ENCODE measurements at places on chromosomes 5 and 9.

DNA sequence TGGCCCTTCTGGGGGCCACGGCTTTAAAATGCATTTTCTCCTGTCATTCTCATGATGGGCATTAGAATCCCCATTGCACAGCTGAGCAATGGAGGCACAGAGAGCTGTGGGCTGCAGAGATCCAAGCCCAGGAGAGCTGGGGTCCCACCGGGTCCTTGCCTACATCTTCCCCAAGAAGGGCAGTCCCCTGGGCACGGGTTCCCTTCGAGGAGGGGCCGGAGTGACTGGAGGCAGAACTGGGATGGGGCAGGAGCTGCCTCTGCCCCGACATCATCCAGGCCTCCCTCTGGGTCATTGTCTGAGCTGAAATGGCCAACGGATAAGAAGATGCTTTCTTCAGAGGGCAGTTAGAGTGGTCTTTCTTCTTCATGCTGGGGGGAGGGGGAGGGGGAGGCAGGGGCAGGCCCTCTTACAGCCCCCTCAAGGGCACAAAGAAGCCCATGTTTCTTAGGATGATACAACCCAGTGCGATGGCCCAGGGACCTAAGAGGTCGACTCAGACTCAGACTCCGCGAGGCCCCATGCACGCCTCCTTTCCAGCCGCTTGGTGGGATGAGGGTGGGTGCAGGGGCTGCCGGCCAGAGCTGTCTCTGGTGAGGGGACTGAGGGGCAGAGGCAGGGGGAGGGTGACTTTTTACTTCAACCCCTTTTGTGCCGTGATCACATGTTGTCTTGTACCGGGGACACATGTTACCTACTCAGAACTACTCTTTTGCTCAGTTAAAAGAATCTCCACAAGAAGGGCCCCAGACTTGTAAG is 112.4 kb upstream of the IRX2 start:
- no peak for DNase-seq

DNA sequence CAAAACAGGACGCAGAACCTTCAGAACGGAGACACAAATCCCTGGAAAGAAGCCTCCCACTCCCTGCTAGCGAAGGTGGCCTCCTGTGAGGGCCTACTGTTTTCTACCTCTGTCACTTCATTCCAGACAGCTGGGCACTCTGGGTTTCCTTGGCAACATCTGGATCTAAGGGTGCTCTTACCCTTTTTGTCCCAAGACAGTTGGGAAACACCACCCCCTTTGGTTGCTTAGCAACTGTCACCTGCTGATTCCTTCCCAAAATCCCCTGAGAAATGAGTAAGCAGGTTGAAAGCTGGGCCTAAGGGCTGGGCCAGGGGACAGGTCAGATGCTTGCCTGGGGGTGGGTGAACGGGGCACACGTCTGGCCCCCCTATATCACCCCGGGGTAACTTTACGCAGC is 29.4 kb downstream of the NANS start:
- peak; percentile 67 for DNase-seq

DNA sequence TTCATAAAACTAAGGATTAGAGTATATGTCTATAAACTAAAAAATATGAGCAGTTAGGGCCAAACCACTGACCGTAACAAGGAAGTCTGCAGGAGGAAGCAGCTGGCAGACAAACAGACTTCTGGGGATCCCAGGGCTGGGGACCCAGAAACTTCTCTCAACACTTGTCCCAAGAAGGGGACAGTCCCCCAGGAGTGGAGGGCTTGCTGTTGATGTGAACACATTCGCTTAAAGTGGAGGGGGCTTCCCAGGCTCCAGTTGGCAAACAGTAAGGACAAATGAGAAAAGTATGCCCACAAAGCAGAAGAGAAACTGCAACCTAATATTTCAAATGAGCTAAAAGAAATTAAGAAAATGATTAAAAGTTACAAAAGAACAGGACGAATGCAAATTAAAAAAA is 83.7 kb downstream of the PDE8B start:
- no peak for DNase-seq

- DNase-seq: no peak
Measured at GRCh38 chr9:4739587-4740387, 1.2 kb downstream of the AK3 start.

DNA sequence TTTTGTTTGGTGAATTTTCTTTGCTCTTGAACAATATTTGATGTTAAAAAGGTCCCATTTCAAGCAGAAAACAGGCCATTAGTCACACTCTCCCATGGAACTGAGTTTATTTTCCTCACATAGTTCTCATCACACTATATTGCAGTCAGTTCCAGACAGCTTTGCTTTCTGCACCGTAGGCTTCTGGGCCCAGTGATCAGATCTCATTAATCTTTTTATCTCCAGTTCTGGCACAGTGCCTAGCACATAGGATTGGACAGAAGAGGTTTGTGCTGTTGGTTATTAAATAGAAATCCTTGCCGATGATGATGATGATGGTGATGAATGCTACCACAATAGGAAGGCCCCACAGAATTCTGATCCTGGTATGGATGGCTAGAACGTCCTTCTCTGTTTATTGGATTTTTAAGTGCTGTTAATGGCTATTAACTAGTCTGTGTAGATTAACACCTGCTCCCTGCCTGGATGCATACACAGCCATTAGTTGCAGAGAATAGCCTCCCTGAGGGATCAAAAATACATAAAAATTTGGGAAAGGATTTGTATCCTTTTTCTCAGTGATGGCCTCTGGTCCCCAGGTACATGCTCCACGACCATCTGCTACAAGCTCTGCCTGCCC is 52.0 kb upstream of the NTRK2 start:
- peak; percentile 85 for DNase-seq

- no peak for DNase-seq
Measured at GRCh38 chr9:37507566-37508134, 21.9 kb downstream of the POLR1E start.

DNA sequence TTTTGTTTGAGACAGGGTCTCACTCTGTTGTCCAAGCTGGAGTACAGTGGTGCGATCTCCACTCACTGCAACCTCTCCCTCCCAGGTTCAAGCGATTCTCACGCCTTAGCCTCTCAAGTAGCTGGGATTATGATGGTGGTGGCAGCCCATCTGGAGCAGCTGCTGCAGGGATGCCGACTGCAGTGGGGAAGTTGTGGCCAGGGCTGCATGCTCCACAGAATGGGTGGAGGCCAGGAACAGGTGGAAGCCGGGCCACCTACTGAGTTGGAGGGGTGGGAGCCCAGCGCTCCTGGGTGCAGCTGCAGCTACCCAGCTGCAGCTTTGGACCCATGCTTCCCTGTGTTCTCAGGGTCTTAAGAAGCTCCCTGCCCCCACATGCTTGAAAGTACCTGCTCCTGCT is 99.7 kb downstream of the SCAI start:
- DNase-seq: no peak

GRCh38 chr9:34644766-34645314 is 1.6 kb upstream of the GALT start:
- DNase-seq: no peak

DNA sequence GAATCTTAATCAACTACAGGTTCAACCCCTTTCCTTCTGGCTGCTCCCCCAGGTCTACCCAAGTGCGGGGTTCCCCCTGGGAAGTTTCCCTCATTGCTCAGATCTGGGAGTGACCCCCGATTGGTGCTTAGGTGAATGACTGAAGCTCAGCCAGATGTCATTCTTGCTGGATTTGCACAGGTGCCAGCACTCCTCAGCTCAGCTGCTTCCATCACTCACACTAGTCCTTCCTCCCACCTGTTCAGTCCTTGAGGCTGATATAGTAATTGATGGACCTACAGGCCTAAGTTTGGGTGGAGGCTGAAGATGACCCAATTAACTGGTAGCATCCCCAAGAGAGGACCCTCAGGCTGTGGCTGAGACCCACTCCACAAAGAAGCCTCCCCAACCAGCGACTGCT is 32.9 kb downstream of the PRLR start:
- DNase-seq: no peak

DNA sequence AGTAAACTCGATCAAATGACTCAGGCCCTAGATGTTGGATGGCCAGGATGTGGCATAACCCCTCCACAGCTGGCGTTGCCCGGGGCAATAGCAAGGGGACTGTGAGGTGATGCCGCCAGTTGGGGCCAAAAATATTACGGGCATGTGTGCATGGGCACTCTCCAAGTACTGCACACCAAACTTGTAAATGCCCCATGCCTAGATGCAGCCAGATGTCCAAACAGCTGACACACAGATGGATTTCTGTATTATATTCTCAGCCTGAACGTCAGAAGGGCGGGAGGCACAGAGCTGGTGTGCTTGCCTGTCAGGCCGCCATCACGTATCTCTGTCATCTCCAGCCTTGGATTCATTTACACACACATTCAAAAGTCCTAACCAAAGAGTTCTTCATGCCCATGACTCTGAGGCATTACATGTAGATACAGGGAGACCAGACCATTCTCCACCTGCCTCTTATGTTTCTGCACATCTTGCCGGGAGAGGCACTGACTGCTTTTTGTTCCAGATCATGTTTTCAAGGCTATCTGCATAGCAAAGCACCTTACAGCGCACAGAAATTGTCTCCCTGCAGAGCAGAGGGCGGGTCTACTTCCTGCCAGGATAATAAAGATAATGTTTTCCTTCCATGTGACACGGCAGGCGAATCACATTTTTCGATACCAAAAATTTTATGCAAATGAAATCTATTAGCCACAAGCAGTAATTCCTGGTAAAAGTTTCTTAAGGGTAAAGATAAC is 200.9 kb upstream of the ADAMTS16 start:
- DNase-seq: no peak

DNA sequence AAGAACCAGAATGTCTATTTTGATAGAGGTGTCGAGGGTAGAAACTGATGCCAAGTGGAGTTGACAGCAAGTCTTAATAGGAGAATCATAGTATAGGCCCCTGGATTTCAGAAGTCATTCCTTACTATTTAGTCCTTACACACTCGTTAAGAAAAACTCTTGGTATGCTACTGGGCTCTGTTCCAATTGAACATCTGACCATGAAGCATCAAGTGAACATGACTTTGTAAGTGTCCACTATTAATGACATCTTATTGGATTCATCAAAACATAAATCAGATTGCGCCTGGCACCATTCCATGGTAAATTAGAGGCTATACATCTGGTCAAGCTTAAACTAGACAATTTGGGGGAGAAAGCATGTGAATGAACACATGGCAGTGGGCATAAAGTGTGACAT is 1056.5 kb upstream of the EDIL3 start:
- no peak for DNase-seq

- DNase-seq: no peak
Measured at GRCh38 chr5:57736716-57737115, 254.1 kb upstream of the ACTBL2 start.

DNA sequence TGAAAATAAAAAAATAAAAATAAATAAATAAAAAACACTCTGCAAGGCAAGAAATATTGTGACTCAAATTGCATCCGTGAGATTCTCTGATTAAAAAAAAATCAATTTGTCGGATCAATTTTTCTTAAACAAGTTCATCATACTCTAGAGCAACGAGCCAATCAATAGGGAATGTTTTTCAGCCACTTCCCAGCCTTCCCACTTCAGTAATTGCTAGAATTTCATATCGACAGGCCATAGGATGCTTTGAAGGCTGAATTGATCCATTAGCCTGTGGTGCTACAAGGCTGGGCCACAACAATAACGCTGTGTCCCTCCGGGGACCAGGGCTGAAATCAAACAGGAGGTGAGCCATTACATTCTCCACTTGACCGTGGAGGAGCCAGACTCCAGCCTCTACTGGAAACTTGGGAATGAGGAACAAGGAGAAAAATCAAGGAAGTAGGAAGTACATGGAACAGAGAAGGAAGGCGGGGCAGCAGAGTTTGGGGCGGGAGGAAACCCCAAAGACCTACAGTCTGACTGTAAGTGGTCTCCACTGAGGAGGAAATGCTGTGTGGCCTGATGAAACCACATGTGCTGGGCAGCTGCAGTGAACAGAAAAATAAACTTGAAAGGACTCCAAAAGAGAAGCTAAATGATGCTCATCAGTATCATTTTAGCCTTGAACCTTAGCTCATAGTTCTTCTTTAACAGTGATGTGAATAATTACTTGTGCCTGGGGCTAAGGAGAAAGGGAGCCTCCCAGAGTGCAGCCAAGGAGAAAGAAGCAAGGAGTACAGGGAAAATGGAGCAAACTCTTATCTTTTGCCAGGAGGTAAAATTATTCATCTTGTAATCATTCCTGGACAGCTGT is 308.6 kb downstream of the TLE1 start:
- DNase-seq: no peak

DNA sequence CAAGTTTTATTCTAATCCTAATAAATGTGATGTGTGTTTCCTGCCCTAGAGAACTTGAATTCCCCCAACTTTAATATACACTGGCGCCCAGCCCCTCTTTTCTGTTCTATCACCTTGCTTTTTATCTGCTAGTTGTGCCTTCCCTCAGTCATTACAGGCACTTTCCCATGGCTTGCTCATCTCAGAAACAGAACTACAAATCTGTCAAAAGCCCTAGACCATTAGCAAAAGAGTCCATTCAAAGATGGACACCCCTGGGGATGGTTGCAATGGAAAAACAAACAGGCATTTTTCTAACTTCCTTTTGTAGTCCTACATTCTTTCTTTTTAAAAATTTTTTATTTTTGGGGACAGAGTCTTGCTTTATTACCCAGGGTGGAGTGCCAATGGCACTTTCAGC is 48.2 kb downstream of the FRMD3 start:
- DNase-seq: no peak

- DNase-seq: no peak
Measured at GRCh38 chr9:128078504-128079434, 10.7 kb downstream of the SLC25A25 start.

- no peak for DNase-seq
Measured at GRCh38 chr9:21555911-21556310, 73.8 kb upstream of the IFNE start.

GRCh38 chr9:114261026-114261425 is 61.9 kb upstream of the ORM1 start:
- no peak for DNase-seq

DNA sequence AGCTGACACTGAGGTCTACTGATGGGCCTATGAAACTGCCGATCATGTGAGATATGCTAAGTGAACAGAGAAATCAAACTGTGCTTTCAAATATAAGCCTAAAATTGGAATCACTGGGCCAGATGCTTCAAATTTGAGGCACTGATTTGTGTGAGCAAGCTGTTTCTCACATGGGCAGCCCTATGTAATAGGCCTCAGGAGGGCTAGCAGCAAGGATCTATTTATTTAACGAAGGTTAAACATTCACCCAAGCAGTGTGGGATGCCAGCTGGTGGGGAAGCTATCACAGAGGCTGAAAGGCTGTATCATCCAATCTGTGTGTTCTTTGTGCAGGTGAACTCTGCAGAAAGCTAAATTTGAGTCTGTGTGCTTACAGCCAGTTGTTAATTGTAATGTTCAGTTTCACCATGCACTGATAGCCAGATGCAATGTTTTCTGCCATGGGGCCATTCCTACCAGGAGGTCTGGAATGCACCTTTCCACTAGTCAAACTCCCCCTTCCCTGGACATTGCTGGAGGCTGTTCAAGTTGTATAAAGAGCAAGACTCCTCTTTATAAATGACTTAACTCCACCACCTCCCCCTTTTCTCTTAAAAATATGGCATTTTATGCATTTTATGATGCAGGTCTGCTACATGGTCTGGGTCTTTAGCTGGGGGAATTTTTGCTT is 228.9 kb downstream of the SH3GL2 start:
- DNase-seq: peak; percentile 21

Measured in NCI-H1417 (cell line).